ENCODE measurements at places on chromosomes 7 and 10. TPM values are rescaled to one million over a fixed set of nuclear protein-coding genes. Genes with fewer than 3 reads are reported as not detected.

Gene HABP2
- total RNA-seq = 0.09 TPM

Gene PON1
- not detected for total RNA-seq

Gene CRTAC1
- 5.4 TPM for total RNA-seq

Gene PAX4
- not detected for total RNA-seq

Gene PHYH
- 12.1 TPM for total RNA-seq

Gene MARVELD1
- total RNA-seq = 6.2 TPM

Gene LMOD2
- not detected for total RNA-seq

Gene C10orf53
- not detected for total RNA-seq

Gene AKR1C3
- 438 TPM for total RNA-seq

Gene HERPUD2
- total RNA-seq = 26.5 TPM

Gene SFTPA2
- total RNA-seq = not detected

Gene ZNF804B
- total RNA-seq = not detected

Gene NANOS1
- 0.43 TPM for total RNA-seq

Gene CTTNBP2
- total RNA-seq = 0.77 TPM

Gene MSMB
- not detected for total RNA-seq

Gene ERCC6
- 12.7 TPM for total RNA-seq

Gene SLC29A3
- 3.0 TPM for total RNA-seq

Gene GPR141
- not detected for total RNA-seq

Gene ZDHHC16
- 22.6 TPM for total RNA-seq

Gene PARD3
- 44.1 TPM for total RNA-seq

Gene ATOH7
- total RNA-seq = not detected
